ENCODE measurements at places on chromosomes 1 and 21.
A peak's percentile ranks its signal among the peaks of the same experiment; 100 is the strongest.

- no peak for DNase-seq
Observed at GRCh38 chr1:70586046-70586445, 175.0 kb downstream of the CTH start.

GRCh38 chr1:157595356-157595755, 2.5 kb downstream of the FCRL4 start:
- DNase-seq: no peak

GRCh38 chr1:84912726-84913554, 19.9 kb upstream of the LPAR3 start:
- DNase-seq: no peak

DNA sequence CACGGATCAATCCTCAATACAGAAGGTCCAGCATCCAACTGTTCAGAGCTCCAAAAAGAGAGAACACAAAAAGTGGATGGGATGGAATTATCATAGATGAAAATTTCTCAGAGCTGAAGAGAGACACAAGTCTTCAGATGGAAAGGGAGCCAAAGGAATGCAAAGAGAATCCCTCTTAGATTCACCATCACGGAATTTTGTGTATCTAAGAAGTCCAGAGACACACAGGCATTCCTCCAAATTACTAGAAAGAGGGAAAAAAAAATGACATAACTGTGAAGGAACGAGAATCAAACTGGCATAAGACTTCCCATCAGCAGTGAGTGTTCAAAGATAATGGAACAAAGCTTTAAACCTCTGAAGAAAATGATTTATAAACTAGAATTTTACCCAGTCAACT, 101.2 kb downstream of the ZSCAN20 start:
- no peak for DNase-seq

- no peak for DNase-seq
Observed at GRCh38 chr1:185038813-185039376, 6.5 kb upstream of the RNF2 start.

- no peak for DNase-seq
Observed at GRCh38 chr1:43305926-43306687, 5.3 kb downstream of the TIE1 start.

DNA sequence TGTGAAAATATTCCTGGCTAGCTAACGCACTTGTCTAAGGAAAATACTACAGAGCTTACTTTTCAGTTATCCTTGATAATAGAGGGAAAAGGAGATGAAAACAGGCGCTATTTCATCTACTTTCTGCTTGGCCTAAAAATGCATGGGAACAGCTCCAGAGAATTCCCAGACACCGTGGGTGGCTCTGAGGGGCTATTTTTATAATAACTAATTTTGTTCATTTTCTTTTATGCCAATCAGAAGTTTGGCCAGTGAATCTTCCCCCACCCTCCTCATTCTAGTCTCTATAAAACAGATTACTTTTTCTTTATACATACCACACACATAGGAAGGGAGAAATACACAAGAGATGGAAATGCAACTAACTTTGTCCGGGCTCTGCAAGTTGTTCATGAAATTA, 322.9 kb downstream of the SETD4 start:
- no peak for DNase-seq

DNA sequence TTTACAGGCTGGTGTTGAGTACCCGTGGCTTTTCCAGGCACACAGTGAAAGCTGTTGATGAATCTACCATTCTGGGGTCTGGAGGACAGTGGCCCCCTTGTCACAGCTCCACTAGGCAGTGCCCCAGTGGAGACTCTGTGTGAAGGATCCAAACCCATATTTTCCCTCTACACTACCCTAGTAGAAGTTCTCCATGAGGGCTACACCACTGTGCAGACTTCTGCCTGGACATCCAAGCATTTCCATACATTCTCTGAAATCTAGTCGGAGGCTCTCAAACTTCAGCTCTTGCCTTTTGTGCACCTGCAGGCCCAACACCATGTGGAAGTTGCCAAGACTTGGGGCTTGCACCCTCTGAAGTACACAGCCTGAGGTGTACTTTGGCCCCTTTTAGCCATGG, 227.8 kb downstream of the BACH1 start:
- no peak for DNase-seq

- no peak for DNase-seq
Observed at GRCh38 chr1:242212401-242212800, 213.5 kb upstream of the MAP1LC3C start.

- no peak for DNase-seq
Observed at GRCh38 chr1:248817065-248817464, 8.7 kb downstream of the SH3BP5L start.

- no peak for DNase-seq
Observed at GRCh38 chr1:228903434-228904071, 168.3 kb downstream of the RHOU start.

DNA sequence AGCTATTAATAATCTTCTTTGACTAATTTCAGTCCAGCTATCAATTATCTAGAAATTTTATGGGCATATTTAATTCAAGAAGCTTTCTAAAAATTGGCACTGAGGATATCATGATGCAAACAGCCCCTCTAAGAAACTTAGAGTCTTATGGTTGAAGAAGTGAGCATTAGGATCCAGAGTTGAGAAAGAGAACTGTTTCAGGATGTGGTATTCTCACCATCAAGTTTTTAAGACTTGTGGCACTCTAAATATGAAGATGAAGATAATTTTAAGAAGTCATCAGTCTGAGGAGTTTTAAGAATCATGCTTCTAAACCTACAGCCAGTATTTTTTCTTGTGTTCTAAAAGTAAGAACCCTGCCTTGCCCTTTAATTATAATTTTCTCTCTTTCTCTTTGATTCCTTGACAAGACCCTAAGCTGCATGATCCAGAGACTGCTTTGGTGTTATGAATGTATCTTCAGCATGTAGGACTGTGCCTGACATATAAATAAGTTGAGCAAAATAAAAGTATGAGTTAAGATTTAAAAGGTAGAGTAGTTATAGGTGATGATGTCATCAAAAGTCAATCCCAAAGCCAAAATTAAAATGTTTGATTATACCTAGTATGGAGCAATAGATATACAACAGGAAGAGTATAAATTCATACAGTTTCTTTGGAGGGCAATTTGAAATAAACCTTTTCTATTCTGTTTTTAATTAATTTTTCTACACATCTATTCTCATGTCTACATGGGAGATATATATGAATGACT, 39.1 kb downstream of the RPS6KC1 start:
- DNase-seq: no peak

GRCh38 chr1:170856455-170856854, 78.9 kb upstream of the MROH9 start:
- no peak for DNase-seq

DNA sequence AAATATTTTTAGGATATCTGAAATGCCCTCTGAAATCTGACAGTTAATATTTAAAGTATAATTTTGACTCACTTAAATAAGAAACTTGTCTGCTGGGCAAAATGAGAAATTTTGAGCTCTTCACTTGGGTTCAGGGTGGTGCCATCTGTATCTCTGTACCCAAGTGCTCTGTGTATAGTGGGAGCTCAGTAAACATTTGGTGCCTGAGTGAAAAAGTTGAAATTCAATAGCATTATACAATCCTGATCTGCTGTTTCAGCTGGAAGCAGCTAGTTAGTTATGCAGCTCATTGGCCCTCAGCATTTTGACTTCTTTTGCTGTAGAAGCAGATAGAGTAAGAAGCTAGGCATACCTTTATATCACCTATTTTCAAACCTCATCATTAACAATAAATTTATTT, 73.3 kb downstream of the RPE65 start:
- no peak for DNase-seq

DNA sequence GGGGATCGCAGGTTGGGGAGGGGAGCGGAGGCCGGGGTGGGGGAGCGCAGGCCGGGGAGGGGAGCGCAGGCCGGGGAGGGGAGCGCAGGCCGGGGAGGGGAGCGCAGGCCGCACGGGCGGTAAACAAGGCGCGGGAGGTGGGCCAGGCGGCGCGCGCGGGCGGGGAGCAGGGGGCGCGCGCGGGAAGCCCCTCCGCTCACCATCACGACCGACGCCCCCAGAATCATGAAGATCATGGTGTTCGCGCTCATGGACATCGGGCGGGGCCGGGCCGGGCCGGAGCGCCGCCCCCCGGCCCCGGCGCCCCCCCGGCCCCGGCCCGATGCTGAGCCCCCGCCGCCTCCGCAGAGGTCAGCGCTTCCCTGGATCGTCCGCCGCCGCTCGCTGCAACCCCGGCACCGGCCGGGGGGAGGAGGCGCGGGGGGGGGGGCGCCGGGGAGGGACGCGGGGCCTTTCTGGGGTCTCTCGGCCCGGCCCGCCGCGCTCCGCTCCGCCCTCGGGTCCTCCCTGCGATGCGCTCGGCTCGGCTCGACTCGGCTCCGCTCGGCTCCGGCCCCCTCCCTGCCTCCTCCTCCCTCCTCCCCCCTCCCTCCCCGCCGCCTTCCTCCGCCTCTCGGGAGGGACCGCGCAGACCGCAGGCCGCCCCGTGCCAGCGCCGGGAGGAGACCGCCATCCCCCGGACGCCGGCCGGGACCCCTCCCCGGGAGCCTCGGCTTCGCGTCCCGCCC, at the start of gene TMEM240:
TSS of gene TMEM240 (minus strand) at position 535 of the 728 bp plus-strand sequence. CDS start at position 257, 278 bp downstream.
- DNase-seq: peak; percentile 71
